H9 (cell line): ENCODE measurements at places on chromosomes 7 and 10.

DNA sequence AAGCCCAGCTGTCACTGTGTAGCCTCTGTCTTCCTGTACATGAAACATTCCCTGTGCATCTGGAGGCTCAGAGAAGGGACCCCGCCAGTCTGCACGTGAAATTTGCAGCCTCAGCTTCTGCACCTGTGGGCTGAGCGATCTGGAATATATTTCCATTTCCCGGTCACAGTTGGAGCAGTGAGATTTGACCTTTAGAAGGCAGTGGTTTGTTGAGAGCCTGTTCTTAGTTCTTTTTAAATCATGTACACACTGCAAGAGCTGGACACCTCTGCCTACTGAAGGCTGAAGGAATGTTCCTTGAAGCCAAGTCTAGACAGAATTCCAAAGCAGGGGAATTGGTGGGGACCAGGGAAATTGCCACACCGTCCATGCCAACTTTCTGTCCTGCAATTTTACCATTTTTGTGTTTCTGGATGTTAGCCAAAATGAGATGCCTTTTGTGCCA lies 706.6 kb downstream of the INHBA start:
- no peak for DNase-seq

GRCh38 chr10:33334153-33334804 lies at the start of gene NRP1:
TSS of gene NRP1 (minus strand) at chr10:33334667. CDS start at chr10:33334382, 285 bp downstream.
- DNase-seq: peak; percentile 29

DNA sequence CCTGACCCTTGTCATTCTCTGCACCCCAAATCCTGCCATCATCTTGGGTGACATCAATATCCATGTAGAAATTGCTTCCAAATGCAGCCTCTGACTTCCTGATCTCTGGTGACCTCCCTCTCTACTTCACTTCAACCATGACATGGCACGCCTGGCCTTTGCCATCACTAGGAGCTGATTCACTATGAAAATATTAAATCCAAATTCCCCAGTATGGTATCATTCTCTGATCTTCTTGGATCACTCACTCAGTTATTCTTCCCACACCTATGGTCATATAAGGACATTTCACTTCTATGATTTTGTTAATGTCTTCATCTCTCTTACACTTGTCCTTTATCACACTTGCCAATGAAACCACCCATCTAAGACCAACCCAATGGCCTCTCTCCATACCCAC lies 73.7 kb upstream of the ODAD2 start:
- DNase-seq: no peak

- no peak for DNase-seq
These were observed 115.2 kb downstream of the HIP1 start for GRCh38 chr7:75623390-75624133.

DNA sequence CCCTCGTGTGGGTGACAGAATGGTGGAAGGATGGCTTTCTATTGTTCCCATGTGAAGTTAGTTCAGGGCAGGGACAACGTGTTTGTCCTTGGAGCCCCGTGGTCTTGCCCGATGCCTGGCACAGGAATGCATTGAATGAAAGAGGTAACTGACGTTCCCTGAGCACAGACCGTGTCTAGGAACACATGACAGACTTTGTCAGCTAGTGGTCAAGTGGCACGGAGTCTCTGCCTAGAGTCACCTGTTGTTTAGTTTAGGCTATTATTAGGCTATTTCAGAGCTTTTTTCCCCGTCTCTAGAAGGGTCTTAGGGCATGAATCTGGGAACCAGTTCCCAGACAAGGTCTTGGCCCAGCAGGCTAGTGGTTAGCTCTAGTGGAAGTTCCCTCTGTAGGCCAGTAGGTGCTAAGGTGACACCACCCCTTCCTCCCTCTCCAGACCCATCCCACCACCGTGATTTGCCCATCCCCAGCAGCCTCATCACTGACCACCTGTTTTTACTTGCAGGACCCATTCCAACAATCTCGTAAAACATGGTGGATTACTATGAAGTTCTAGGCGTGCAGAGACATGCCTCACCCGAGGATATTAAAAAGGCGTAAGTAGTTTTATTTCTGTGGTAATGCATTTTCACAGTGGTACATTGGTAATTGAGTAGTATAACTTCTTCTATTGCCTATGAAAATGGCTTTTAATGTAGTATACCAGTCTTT lies 21.4 kb downstream of the DNAJB6 start:
- DNase-seq: no peak

GRCh38 chr10:31340343-31340742 lies 21.3 kb downstream of the ZEB1 start:
- no peak for DNase-seq

DNA sequence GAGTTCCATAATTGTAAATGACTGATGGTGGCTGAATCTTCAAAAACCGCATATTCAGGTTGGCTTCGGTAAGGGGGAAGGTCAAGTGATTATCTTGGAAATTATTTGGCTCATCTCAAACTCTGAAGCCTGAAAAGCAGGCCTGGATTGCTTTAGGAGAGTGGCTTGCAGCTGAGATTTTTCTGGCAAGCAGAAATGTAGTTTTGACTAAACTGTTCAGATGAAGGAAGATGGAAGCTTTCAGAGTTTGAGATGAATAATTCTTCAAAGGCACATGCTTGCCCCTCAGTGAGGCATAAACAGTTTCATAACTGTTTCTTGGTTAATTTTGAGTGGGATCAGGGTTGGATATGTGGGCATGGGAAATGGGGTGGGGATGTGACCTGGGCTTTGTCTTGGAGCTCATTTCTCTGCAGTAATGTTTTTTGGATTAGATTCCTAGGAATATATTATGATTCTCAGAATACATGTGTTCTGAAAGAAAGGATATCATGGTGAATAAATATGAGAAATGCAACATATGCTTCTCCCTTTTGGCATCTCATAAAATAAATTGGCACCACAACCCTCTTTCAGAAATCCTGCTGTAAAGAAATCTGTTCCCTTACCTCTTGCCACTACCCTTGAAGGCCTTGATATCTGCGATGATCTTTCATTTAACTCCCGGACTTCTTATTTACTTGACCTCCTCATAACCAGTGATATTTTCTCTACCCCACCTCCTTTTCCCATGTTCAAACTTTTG lies 469.2 kb downstream of the ADRA2A start:
- DNase-seq: no peak

- no peak for DNase-seq
These were observed 20.8 kb upstream of the PRTFDC1 start for GRCh38 chr10:24973163-24973562.

DNA sequence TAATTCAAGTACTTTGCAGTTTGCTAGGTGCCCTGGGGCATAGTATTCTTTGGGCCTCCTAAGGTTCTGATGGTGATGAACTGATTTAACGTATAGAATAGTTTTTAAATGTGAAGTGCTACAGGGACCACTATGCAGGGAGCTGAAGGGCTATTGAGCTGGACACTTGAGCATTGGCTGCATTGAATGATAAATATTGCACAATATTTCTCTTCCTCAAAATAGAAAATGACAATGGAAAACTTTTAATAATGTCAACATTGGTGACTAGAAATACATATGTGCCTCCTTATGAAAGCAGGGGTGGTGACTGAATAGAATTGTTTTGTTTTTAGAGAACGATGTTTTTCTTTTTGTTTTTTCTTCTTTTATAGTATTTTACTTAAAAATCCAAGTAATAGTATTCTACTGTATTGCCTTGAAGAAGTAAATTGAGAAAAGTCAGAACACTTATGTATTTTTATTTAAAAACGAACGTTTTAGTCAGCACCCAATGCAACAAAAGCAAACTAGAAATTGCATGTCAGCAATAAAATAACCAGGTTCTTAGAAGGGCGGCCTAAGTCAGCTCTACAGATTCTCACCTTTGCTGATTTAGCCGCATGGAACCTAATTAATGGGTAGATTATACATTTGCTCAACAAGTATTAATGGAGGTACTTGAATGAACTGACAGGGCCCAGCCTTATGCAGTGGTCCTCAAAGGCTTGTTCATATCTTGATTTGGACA lies 244.0 kb upstream of the KLF6 start:
- DNase-seq: no peak

DNA sequence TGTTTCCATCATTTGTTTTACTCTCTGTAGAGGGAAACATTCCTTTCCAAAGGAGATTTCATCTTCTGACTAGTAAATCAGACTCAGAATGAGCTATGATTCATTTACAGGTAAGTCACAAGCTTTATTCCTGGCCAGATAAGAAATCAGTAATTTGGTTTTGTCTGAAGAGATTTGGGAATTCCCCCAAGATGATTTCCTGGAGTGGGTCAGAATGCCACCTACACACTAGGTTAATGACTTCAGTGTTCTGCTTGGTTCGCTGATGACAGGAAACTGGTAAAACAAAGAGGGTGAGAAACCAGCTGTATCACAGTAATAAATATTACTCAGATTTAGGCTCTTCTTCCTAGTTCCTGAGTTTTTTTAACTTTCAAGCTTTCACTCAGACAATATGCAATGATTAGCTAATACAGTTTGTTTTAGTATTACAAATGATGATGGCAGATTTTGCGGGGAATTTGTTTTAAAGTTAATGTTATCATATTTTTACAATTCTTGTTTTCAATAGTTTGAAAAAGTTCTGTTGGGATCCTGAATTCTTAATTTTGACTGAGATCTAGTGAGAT lies 8.3 kb upstream of the ASZ1 start:
- DNase-seq: no peak

DNA sequence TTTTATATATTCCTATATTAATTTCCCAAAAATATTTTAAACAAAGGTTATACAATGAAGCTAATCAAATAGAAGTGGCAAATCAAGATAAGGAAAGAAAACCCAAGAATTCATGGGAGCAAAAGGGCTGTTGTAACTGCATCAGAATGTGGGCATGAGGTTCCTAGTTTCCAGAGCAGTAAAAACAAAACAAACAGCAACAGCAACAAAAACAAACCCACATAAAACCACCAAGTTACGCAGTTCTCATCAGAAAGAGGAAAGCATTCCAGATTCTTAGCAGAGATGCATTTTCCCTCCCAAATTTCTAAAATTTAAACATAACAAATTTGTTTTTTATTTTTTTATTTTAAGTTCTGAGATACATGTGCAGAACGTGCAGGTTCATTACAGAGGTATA lies 34.8 kb upstream of the MSMB start:
- no peak for DNase-seq
